Heart right ventricle (tissue), 16 donors: ENCODE measurements at places on chromosomes 6 and 20. TPM values are rescaled to one million over a fixed set of nuclear protein-coding genes. Genes with fewer than 3 reads are reported as not detected.
A peak's percentile ranks its signal among the peaks of the same experiment; 100 is the strongest.

DNA sequence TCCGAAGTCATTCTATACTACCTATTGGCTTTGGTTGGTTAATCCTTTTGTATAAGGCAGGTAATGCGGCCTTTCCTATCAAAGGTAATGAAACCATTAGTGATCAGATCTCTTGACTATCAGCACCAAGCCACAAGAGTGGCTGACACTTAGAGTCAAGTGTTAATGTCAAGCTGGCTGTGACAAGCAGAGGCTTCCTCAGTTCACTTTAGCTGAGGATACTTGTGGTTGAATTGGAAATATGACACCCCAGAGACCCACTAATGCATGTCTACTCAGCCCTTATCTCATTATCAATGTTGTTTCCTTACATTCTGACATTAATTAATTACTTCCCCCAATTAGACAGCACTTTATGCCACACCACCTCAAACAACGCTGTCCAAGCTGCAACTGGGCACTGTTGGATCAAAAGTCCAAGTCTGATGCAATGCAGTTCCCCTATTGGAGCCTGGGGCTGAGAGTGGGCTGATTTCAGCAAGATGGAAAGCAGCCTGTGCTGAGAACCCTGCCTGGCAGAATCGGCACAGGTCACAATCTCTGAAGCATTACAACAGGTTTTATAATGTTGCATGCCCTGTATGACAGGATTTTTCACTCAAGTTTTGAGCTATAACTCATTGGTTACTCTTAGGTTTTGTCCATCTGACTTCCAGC lies 273.5 kb downstream of the COL12A1 start:
- H3K27ac ChIP-seq, result no peak overlapping the region
- H3K4me3 ChIP-seq, result no peak overlapping the region
- H3K36me3 ChIP-seq, result no peaks in the 10 kb centered on the region
- H3K4me1 ChIP-seq, result peaks cover 3% of the 10 kb centered on the region

DNA sequence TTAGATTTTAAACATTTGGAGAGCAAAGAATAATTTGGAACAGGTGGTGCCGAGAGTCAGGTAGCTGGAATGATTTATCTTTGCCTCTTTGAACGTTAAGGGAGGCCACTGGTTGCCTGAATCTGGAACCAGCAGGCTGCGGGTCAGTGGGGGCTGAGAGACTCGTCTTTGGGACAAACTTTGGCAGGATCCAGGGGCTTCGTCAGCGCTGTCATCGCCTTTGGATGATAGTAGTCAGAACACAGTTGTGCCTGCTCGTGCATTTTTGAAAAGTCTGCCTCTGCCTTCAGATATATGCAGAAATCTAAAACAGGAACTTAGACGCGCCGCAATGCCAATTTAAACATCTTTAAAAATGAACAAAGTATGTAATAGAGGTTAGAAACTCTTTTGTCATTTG lies 5.0 kb downstream of the EYA2 start:
- DNase-seq, result peak; percentile 33
- H3K4me1 ChIP-seq, result peaks cover 18% of the 10 kb centered on the region
- no peak overlapping the region for H3K4me3 ChIP-seq
- peaks cover 32% of the 10 kb centered on the region for H3K27me3 ChIP-seq

GRCh38 chr6:144223686-144224085 lies 61.4 kb upstream of the UTRN start:
- no peaks in the 10 kb centered on the region for H3K4me1 ChIP-seq
- DNase-seq, result no peak
- H3K27ac ChIP-seq, result peak overlapping the region; percentile 22
- H3K27me3 ChIP-seq, result no peaks in the 10 kb centered on the region
- H3K36me3 ChIP-seq, result no peaks in the 10 kb centered on the region
- no peak overlapping the region for H3K4me3 ChIP-seq

The ERVFRD-1 gene
- total RNA-seq, result not detected

The PXDC1 gene
- 39.5 TPM for total RNA-seq
